Prostate gland (tissue), 2 donors: ENCODE measurements at places on chromosomes 3 and 15. TPM values are rescaled to one million over a fixed set of nuclear protein-coding genes. Genes with fewer than 3 reads are reported as not detected.

Gene GAP43
- total RNA-seq, result 0.74 TPM

Gene C15orf62
- 1.3 TPM for total RNA-seq

Gene TF
- 15.1 TPM for total RNA-seq

Gene SLC22A13
- not detected for total RNA-seq

Gene SNTN
- total RNA-seq, result not detected

GRCh38 chr3:150410311-150411105 lies 2.4 kb downstream of the TSC22D2 start:
- H3K36me3 ChIP-seq, result no peaks in the 10 kb centered on the region
- no peaks in the 10 kb centered on the region for H3K4me1 ChIP-seq
- H3K4me3 ChIP-seq, result peak overlapping the region; percentile 58
- H3K27me3 ChIP-seq, result no peaks in the 10 kb centered on the region
- H3K27ac ChIP-seq, result peak overlapping the region; percentile 99
- DNase-seq, result peak; percentile 54

DNA sequence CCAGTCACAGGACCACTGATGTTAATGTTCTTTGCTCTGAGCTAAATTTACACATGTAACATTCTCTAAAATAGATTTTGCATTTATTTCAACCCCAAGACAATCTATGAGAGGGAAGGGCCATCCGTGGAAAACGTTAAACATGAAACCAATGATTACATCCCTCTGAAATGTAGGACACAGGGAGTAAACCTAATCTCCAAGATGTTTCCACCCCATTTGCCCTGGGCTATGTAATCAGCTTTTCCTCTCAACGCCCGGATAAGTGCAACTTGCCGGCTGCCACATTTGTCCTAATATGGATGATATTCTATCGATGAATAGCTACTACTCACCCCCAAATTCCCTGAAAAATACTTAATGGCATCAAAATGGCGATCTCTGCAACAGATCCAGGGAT lies 6.4 kb upstream of the FMN1 start:
- H3K4me1 ChIP-seq, result no peaks in the 10 kb centered on the region
- H3K27me3 ChIP-seq, result peaks cover 3% of the 10 kb centered on the region
- H3K36me3 ChIP-seq, result no peaks in the 10 kb centered on the region
- no peak overlapping the region for H3K27ac ChIP-seq
- no peak for DNase-seq
- no peak overlapping the region for H3K4me3 ChIP-seq

GRCh38 chr3:49359623-49360022 lies 1.5 kb upstream of the GPX1 start:
- no peaks in the 10 kb centered on the region for H3K27me3 ChIP-seq
- no peak overlapping the region for H3K4me3 ChIP-seq
- peaks cover 10% of the 10 kb centered on the region for H3K36me3 ChIP-seq
- no peak overlapping the region for H3K27ac ChIP-seq

- DNase-seq, result no peak
- H3K27ac ChIP-seq, result no peak overlapping the region
- no peak overlapping the region for H3K4me3 ChIP-seq
- H3K27me3 ChIP-seq, result no peaks in the 10 kb centered on the region
Observed at GRCh38 chr3:60080648-60081047, 1030.8 kb upstream of the CFAP20DC start.
